Stimulated activated CD4-positive, alpha-beta T cell treated with anti-CD3 and anti-CD28 coated beads, Interleukin-12 subunit alpha, Interleukin-12 subunit beta, amount 100 ng/mL, for 24 hours (primary cell): ENCODE measurements at places on chromosomes 3 and 15.

- no peak for DNase-seq
These were observed 1312.6 kb downstream of the ROBO1 start for GRCh38 chr3:78455166-78455565.

DNA sequence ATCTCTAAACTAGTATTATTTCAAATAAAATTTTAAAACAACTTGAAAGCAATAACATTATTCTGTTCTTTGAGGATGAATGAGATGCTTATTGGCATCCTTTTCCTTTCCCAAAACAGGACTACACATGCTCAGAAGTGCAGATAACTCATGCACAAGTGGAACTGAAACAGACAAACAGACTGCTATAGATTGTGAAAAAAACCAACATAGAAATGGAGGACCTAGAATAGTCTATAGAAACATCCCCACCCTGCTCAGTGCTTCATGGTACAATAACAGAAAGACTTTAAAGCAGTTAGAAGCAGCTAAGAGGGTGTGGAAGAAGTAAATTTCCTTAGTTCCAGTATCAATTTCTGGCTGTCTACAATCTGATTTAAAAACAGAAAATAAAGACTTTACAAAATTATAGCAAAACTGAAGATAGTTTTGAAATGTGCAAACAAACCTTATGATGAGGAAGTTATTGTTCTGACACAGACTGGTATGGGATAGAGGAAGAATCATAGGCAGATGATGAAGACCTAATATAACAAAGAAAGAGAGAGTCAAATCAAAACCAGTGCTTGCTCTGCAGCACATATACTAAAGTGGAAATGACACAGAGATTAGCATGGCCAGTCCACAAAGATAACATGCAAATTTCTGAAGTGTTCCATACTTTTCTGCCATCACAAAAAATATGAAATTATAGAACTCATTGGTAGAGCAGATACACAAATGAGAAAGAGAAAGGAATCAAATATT, 1025.4 kb downstream of the SQOR start:
- no peak for DNase-seq

DNA sequence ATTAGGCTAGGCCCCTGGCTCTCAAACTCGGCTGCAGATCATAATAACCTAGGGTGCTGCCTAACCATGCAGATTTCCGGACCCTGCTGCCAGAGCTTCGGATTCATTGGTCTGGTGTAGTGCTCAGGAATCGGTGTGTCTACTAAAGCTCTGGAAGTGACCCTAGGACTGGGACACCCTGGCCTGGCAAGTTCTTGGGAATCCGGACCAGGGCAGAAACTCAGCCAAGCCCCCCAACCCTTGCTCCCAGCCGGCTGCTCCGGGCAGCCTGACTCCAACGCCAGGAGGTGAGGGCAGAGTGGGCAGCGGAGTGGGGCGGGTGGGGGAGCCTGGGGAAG, 23.0 kb downstream of the IGDCC3 start:
- DNase-seq: no peak

DNA sequence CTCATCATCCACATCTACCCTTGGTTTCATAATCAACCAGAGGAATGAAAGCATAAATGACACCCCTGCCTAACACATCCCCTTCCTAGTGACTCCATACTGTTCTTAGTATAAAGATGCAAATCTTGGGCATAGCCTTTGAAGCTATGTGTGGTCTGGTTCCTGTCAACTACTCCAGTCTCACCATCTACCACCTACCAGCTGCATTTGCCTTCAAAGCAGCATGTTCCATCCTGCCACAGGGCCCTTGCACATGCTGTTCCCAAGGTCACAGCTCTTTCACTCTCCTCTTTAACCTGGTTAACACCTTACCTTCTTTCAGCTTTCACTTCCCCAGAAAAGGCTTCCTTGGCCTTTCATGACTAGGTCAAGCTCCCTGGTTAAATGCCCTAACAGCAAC, 62.3 kb upstream of the ARHGEF3 start:
- DNase-seq: peak; percentile 47

DNA sequence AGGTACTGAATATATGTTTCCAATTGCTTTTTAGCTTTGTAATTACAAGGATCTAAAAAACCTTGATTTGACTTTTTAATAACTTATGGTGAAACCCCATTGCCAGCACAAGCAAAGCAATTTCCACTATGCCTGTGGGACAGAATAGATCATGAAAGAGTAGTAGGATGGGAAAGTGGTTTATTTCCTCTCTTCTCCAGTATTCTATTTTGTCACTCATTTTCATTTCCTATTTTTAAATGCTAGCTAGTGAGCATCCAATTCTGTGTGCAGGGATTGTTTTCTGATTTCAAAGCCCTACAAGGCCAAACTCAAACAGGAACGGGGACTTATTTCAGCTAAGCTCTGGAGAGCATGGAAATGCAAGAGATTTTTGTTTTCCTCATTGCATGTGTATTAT, 132.0 kb upstream of the TGFBR2 start:
- no peak for DNase-seq

DNA sequence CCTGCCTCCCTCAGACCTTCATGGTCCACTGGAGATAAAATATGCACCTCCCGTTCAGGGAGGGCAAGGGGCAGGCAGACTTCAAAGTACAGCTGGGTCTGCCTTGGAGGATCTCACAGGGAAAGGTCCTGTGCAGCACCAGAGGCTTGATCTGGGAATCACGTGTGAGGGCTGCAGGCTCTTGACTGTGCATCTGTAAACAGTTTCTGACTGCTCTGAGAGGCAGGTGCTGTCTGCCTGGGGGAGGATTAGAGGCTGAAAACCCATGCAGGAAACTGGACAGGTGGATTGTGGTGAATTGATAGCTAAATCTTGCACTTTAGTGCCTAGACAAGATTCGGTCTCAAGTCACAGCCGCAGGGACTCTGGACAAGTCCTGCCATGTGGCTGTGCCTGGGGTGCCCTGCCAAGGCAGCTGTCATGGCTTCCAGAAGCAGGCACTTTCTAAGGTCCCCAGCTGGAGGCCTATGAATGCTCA, 239.3 kb downstream of the EPHB1 start:
- no peak for DNase-seq

GRCh38 chr3:184148076-184148475, 7.1 kb upstream of the DVL3 start:
- no peak for DNase-seq

DNA sequence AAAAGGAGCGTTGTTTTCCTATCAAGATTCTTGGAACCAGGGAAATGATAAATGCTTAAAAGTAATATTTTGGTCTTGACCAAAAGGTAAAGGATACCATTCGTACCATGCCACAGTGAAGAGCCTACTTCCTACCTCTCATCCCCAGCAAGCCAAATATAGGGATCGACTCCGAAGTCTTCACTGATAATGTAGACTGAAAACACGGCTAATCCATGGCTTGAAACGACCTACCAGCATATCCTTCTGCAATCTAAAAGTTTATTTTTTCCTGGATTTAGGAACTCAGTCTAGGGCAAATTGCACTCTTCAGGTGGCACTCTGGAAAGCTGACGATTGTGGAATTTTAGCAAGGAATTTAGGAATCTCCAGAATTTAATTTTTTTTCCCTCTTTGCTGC, 1.9 kb upstream of the SEMA6D start:
- no peak for DNase-seq

GRCh38 chr3:11465744-11466616, 177.7 kb downstream of the VGLL4 start:
- no peak for DNase-seq

DNA sequence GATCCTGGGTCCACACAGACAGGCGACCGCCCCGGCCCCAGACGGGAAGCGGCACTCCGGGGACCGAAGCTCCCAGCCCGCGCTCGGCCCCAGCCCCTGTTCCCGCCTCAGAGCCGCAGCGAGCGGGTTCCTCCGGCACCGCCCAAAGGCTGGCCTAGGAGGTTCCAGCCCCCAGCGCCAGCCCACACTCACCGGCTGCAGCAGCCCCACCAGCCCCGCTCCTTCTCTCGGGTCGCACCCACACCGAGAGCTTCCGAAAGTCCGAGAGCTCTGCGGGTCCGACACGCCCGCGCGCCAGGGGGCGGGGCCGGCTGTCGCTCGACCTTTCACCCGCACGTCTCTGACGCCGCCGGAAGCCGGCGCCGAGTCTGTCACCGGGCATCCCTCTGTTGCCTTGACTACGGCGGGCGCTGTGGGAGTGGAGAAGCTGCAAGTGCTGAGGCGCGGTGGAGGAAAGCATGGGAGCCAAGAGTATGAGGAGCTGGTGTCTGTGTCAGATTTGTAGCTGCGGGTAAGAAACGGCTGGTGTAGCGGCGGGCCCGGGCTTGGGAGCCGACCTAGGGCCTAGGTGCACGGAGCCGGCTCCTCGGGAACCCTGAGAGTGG, at the start of the genes EFL1 and SAXO2:
Gene EFL1, minus strand, starts transcription at position 313 of the 605 bp plus-strand sequence. CDS start 956 bp downstream, outside the sequence.
Gene SAXO2, plus strand, starts transcription at position 397 of the 605 bp plus-strand sequence. Its CDS starts 62 bp downstream, at position 459.
- DNase-seq: peak; percentile 94

DNA sequence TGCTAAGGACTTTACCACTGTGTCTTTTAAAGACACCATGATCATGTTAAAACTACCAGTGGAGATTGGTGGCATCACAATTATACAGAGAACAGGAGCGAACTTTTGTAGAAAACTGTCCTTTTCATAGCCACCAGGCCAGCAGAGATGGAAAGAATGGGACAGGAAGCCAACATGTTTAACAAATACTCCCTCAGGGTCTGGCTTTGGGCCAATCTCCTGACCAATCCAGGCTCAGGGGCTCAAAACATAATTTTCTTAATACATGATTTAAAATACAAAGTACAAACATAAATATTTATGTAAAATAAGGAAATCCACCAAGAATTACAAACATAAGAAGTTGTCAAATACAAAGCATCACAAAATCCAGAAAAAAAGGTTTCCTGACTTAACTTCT, 266.0 kb downstream of the VPS13C start:
- DNase-seq: no peak

GRCh38 chr15:28977377-28978010, 91.7 kb downstream of the APBA2 start:
- no peak for DNase-seq

DNA sequence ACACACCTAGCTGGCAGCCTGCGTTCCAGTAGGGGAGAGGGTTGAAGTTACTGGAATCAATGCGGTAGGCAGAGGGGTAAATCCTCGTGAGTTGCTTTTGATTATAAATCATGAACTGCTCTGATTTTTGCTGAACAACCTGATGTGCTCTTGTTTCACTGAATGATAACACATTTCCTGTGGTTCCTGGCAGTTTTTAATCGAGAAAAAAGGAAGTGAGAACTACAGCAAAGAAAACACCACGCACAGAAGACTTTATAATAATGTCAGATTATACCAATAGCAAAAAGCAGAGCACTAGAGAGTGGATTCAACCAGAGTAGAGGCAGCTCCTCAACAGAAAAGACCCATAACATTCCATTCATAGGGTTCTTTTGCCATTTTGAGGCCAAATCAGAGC, 200.8 kb upstream of the STRIT1 start:
- no peak for DNase-seq

GRCh38 chr3:172449466-172450149, 1.4 kb upstream of the GHSR start:
- no peak for DNase-seq

DNA sequence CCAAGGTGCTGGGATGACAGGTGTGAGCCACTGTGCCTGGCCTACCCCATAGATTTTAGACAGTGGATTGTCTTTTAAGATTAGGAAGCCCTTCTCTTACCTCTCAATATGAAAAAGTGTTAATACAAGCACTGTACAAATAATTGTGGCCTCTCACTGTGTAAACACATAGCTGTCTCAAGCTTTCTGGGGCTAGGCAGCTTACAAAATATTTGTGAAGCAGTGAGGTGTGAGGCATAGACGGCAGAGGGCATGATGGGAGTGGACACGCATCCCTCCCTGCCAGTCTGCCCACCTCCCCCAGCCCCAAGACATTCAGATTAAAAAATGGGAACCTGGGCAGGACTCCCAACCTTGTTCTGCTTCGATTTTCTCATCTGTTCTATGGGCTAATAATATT, 34.6 kb downstream of the SQOR start:
- no peak for DNase-seq

DNA sequence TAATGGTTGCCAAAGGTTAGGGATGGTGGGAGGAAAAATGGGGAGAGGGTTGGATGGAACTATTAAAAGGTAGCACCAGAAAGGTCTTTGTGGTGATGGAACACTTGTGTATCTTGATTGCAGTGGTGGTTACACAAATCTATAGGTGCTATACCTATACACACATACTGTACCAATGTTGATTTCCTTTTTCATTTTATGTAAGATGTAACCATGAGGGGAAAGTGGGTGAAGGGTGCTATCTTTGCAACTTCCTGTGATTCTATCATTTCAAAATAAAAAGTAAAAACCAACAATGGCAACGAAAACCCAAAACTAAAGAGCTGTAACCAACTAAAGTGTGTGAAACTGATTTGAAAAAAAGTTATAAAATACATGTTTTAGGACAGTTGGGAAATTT, 761 bp upstream of the ZNF35 start:
- no peak for DNase-seq

- DNase-seq: peak; percentile 45
These were observed 99.3 kb downstream of the BDH1 start for GRCh38 chr3:197456261-197457091.

- no peak for DNase-seq
These were observed 38.2 kb upstream of the ACP3 start for GRCh38 chr3:132279030-132279429.

DNA sequence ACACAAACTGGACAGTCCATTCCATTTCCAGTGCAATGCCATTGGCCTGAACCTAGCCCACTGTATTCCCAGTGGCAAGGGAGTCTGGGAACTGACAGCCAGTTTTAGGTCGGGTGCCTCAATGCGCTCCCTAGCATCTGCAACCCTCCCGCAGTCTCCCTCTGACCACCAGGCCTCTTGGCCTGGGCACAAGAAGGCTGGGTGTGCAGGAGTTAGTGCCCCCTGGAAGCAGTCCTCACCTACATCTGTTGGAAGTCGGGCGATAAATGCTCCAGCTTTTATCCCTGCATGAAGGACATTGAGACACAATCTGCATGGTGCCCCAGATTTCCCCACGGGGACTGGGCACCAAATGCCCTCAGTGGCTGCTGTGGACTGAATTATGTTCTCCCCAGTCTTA, 12.7 kb downstream of the C3orf22 start:
- DNase-seq: no peak

DNA sequence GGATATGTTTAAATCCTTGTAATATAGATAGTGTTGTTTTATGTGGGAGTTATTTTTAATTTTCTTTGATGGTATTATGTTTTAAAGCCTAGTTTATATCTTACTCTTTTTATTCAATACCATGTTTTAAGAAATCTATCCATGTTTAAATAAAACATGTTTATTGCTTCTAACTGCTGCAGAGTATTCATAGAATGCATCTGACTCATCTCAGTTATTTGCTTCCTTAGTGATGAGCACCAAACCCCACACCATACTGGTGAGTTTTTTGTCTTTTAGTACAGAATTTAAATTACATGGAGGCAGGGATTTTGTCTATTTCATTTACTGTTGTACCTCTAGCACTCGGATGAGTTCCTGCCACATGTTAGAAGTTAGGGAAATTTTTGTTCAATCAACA, 209.2 kb downstream of the NSUN3 start:
- no peak for DNase-seq

DNA sequence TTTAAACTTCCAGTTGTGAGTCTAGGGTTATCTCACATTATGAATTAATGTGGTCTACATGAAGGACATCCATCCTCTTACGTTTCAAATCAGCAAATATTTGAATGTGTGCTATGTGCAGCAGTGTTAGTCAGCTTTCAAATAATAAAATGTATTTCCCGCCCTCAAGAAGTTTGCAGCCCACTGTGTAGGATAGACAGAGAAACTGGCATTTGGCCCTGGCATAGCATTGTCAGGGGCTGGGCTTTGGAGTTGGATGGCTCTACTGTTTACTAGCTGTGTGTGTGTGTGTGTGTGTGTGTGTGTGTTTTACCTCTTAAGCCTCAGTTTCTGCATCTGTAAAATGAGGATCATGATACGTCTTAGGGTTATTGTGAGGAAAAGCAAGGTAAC, 400.5 kb upstream of the C2CD4B start:
- DNase-seq: no peak
